ENCODE measurements at places on chromosomes 16 and 17.

GRCh38 chr16:66652661-66653360 is 43.7 kb downstream of the CMTM4 start:
- H3K27ac ChIP-seq, result no peak overlapping the region
- H3K4me1 ChIP-seq, result peaks cover 10% of the 10 kb centered on the region
- H3K4me3 ChIP-seq, result no peak overlapping the region

GRCh38 chr17:61478790-61479492 is 26.7 kb downstream of the TBX4 start:
- H3K4me1 ChIP-seq, result no peaks in the 10 kb centered on the region
- no peak overlapping the region for H3K4me3 ChIP-seq
- DNase-seq, result no peak
- peaks cover 12% of the 10 kb centered on the region for H3K27me3 ChIP-seq
- no peak overlapping the region for H3K27ac ChIP-seq

GRCh38 chr16:68230176-68230571 is 5.8 kb downstream of the ESRP2 start:
- H3K4me1 ChIP-seq, result peaks cover 37% of the 10 kb centered on the region

DNA sequence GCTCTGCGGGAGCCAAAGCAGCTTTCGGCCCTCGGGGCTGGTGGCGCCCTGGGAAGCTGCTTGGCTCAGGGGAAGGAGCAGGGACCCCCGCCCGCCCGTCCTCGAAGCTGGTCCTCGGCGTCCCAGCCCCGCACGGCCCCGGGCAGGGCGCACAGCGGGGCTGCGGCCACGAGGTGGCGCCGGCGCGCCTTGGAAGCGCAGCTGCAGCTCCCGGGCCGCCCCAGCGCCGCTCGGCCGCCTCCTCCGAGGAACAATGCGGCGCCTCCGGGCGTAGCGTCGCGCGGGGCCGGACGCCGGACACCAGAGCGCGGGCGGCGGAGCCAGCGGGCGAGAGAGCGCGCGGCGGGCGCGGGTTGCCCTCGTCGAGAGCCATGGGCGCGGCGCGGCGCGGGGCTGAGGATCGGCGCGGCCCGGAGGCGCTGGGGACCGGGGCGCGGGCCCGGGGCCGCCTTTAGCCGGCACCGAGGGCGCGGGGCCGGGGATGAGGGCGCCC is at the start of gene MGAT5B:
Gene MGAT5B (plus strand): TSS at position 229 of the 493 bp plus-strand sequence. CDS start 626 bp downstream, outside the sequence.
- H3K27me3 ChIP-seq, result peaks cover 18% of the 10 kb centered on the region
- H3K4me1 ChIP-seq, result peaks cover 9% of the 10 kb centered on the region
- H3K36me3 ChIP-seq, result no peaks in the 10 kb centered on the region
- H3K27ac ChIP-seq, result no peak within 1 kb of the TSS
- peak within 1 kb of the TSS; percentile 59 for H3K4me3 ChIP-seq

DNA sequence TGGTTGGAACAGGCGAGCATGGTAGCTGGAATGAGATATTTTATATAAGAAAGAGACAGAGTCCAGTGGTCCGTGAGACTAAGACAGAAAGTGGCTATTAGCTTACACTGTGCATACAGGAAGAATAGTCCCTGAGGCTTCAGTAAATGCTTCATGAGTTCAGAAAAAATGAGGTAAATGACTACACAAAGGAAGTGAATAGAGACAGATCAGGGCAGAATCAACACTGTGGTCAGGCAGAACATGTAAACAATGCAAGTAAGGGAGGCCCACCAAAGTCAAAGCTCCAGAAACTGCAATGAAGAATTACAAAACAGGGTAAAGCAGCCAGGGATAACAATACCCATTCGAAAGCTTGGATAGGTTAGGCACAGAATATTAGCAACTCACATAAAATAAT is 4.8 kb downstream of the ABCA10 start:
- H3K4me3 ChIP-seq, result no peak overlapping the region
- no peaks in the 10 kb centered on the region for H3K4me1 ChIP-seq
- no peak overlapping the region for H3K27ac ChIP-seq
- DNase-seq, result no peak

- peak; percentile 22 for DNase-seq
- no peak overlapping the region for H3K4me3 ChIP-seq
- peaks cover 31% of the 10 kb centered on the region for H3K4me1 ChIP-seq
- no peaks in the 10 kb centered on the region for H3K27me3 ChIP-seq
- no peaks in the 10 kb centered on the region for H3K36me3 ChIP-seq
Measured at GRCh38 chr17:3886776-3887175, 6.1 kb downstream of the CAMKK1 start.

DNA sequence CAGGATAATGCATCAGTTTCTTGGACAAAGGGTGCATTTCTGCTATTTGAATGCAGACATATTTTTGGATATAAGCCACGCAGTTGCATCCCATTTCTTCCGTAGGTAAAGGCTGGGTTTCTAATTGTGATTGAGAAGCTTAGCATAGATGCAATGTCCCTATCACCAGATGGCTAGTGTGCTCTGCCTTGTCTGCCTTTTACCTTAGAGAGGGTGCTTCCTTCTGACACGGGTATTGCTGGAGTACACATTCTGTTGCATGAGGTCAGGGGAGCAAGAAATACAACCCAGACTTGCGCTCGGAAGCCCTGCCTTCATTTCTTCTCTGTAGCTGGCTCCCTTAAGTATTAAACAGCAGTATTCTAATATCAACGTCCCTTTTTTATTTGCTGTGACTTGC is 337.4 kb downstream of the WWOX start:
- no peaks in the 10 kb centered on the region for H3K36me3 ChIP-seq
- H3K4me3 ChIP-seq, result no peak overlapping the region
- no peak overlapping the region for H3K27ac ChIP-seq
- no peaks in the 10 kb centered on the region for H3K4me1 ChIP-seq

GRCh38 chr16:81544261-81544660 is 99.7 kb downstream of the CMIP start:
- H3K4me3 ChIP-seq, result no peak overlapping the region
- DNase-seq, result no peak
- H3K27me3 ChIP-seq, result no peaks in the 10 kb centered on the region
- H3K4me1 ChIP-seq, result peaks cover 20% of the 10 kb centered on the region
- no peaks in the 10 kb centered on the region for H3K36me3 ChIP-seq

DNA sequence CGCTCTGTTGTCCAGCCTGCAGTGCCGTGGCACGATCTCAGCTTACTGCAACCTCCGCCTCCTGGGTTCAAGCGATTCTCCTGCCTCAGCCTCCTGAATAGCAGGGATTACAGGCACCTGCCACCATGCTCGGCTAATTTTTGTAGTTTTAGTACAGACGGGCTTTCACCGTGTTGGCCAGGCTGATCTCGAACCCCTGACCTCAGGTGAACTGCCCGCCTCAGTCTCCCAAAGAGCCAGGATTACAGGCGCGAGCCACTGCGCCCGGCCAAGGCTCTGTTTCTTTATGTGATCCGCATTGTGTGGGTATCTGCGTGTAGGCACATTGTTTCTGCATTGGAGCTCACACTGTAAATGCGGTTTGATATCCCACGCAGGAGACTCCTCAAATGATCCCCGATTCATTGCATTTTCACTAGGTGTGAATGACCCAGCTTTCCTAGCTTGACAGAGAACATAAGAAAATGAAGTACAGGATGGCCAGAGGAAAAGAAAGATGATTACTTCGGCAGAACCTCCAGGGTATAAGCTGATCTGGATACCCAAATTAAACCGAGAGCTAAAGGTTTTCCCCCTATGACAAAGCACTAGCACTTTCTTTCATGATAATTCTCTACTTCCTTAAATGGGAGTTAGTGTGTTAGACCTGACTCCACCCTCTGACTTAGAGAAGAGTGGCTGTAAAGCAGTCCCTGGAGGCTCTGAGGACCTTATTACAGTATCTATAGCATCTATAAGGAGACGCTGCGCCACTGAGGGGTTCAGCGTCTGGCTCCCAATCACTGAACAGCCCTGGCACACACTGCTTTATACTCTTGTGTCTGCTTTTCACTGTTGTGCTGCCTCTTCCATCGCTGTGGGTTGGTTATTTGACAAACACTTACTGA is 17.3 kb downstream of the COTL1 start:
- peak overlapping the region; percentile 96 for H3K27ac ChIP-seq
- peak overlapping the region; percentile 72 for H3K4me3 ChIP-seq
- H3K36me3 ChIP-seq, result peaks cover 30% of the 10 kb centered on the region

DNA sequence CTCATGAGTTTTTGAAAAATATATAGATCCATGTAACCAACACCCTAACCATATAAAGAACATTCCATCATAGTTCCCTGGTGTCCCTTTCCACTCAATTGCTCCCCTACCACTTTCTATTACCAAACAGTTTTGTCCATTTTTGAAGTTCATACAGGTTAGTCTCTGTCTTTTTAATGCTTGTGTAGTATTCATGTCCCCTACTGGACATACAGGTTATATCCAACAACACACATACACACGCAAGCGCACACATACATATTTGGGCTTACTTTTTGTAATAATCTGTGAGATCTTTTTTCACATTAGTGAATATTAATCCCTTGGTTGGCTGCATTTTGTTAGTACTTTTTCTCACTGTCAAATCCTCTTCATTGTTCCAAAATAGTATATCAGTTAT is 6.4 kb downstream of the CRYBA1 start:
- H3K4me3 ChIP-seq, result no peak overlapping the region
- H3K27ac ChIP-seq, result no peak overlapping the region
- H3K4me1 ChIP-seq, result peaks cover 19% of the 10 kb centered on the region
- peaks cover 8% of the 10 kb centered on the region for H3K36me3 ChIP-seq
- DNase-seq, result no peak
- H3K27me3 ChIP-seq, result no peaks in the 10 kb centered on the region

DNA sequence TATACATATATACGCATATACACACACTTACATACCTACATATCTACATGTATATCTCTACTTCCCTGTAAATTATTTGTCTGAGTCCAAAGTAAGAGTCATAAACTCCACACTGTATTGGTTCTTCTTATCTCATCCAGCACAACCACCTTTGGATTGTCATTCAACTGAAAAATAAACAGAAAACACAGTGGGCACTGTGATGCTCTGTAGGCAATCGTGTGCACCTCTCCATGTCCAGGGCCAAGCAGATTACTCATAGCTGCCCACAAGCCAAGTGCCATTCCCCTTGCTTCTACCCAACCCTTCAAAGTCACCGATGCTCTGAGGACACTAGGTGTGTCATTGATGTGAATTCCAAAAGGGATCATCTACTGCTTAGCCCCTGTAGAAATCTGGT is 12.9 kb upstream of the TEKT3 start:
- no peaks in the 10 kb centered on the region for H3K4me1 ChIP-seq
- H3K27ac ChIP-seq, result no peak overlapping the region
- no peak overlapping the region for H3K4me3 ChIP-seq
- no peaks in the 10 kb centered on the region for H3K36me3 ChIP-seq
- DNase-seq, result no peak

DNA sequence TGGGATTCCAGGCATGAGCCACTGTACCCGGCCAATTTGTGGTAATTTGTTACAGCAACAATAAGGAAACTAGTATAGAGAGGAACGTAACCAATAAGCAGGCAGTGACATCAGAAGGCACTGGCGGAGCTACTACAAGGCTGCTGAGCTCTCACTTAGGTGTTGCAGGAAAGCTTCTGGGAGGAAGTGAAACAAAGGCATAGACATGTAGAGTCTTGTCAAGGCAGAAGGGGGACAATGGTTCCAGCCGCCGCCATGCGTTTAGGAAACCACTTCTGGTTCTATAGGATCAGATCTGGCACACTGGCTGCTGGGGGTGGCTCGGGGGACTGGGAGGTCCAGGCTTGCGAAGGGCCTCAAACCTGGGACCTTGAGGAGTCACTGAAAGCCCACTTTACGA is 9.4 kb upstream of the CPSF4L start:
- no peaks in the 10 kb centered on the region for H3K4me1 ChIP-seq
- no peak overlapping the region for H3K4me3 ChIP-seq
- H3K27ac ChIP-seq, result no peak overlapping the region
- H3K27me3 ChIP-seq, result peaks cover 3% of the 10 kb centered on the region

DNA sequence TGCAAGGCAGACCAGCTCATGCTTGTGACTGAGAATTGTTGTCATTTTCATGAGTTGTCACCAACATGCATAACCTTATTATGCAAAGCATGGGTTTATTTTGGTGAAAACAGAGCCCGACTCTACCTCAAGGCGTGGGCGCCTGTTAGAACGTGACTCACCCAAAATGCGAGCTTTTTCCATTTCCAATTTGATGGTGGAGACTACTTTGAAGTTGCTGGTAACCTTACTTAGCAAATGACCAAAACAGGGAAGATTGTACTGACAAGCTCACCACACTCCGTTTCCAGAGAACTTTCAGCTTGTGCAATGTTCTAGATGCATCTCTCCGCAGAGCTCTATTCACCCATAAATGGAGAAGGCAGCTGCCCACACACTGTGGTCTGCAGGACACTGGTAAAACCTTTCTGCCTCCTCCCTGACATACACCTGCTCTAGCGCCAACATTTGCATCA is 284.5 kb downstream of the MAF start:
- peaks cover 4% of the 10 kb centered on the region for H3K27me3 ChIP-seq
- H3K36me3 ChIP-seq, result no peaks in the 10 kb centered on the region
- DNase-seq, result peak; percentile 92
- peak overlapping the region; percentile 91 for H3K27ac ChIP-seq
- H3K4me3 ChIP-seq, result peak overlapping the region; percentile 28

DNA sequence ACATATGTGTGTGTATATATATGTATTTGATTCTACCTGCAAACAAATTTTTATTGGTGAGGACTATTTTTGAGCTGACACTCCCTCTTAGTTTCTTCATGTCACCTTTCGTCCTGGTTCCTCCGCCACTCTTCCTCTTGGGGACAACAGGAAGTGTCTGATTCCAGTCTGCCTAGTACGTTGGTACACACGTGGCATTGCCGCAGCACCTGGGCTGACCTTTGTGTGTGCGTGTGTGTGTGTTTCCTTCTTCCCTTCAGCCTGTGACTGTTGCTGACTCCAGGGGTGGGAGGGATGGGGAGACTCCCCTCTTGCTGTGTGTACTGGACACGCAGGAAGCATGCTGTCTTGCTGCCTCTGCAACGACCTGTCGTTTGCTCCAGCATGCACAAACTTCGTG is 29.4 kb upstream of the CACNG5 start:
- no peak overlapping the region for H3K4me3 ChIP-seq
- no peaks in the 10 kb centered on the region for H3K27me3 ChIP-seq
- H3K36me3 ChIP-seq, result peaks cover 23% of the 10 kb centered on the region

- H3K27me3 ChIP-seq, result no peaks in the 10 kb centered on the region
- H3K36me3 ChIP-seq, result no peaks in the 10 kb centered on the region
- no peaks in the 10 kb centered on the region for H3K4me1 ChIP-seq
- no peak for DNase-seq
- H3K4me3 ChIP-seq, result no peak overlapping the region
Measured at GRCh38 chr16:14051103-14051729, 19.9 kb upstream of the MRTFB start.

GRCh38 chr16:69821844-69822173 is 59.7 kb downstream of the WWP2 start:
- peaks cover 18% of the 10 kb centered on the region for H3K36me3 ChIP-seq
- DNase-seq, result no peak

- no peaks in the 10 kb centered on the region for H3K27me3 ChIP-seq
- no peak overlapping the region for H3K4me3 ChIP-seq
- no peak overlapping the region for H3K27ac ChIP-seq
- peaks cover 22% of the 10 kb centered on the region for H3K4me1 ChIP-seq
- DNase-seq, result no peak
Measured at GRCh38 chr17:1104222-1104621, 75.6 kb downstream of the ABR start.

- peak overlapping the region; percentile 94 for H3K27ac ChIP-seq
- peaks cover 32% of the 10 kb centered on the region for H3K36me3 ChIP-seq
- peaks cover 66% of the 10 kb centered on the region for H3K4me1 ChIP-seq
Measured at GRCh38 chr17:45248132-45248957, 13.5 kb downstream of the SPATA32 start.

GRCh38 chr16:31403590-31404352 is 10.6 kb downstream of the ITGAD start:
- H3K4me3 ChIP-seq, result no peak overlapping the region
- H3K4me1 ChIP-seq, result peaks cover 7% of the 10 kb centered on the region
- peaks cover 2% of the 10 kb centered on the region for H3K27me3 ChIP-seq

GRCh38 chr17:65430209-65430833 is 131.1 kb downstream of the AXIN2 start:
- H3K4me3 ChIP-seq, result no peak overlapping the region
- H3K27me3 ChIP-seq, result no peaks in the 10 kb centered on the region
- DNase-seq, result no peak
- H3K4me1 ChIP-seq, result peaks cover 18% of the 10 kb centered on the region
